Midbrain (tissue), 1 donor: ENCODE measurements at places on chromosomes 2 and 18.

DNA sequence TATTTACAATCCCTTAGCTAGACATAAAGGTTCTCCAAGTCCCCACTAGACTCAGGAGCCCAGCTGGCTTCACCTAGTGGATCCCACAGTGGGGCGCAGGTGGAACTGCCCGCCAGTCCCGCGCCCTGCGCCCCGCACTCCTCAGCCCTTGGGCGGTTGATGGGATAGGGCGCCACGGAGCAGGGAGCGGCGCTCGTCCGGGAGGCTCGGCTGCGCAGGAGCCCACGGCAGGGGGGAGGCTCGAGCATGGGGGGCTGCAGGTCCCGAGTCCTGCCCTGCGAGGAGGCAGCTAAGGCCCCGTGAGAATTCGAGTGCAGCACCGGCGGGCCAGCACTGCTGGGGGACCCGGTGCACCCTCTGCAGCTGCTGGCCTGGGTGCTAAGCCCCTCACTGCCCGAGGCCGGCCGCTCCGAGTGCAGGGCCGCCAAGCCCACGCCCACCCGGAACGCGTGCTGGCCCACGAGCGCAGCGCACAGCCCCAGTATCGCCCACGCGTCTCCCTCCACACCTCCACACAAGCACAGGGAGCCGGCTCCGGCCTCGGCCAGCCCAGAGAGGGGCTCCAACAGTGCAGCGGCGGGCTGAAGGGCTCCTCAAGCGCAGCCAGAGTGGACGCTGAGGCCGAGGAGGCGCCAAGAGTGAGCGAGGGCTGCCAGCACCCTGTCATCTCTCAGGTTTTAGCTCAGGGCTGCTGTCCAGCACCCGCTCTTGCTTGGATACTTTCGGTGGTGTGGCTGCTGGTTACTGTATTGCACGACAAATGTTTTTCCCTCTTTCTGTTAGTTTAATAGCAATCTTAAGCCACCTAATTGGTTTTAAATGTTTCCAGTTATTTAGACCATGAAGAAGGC, 83.8 kb upstream of the LDLRAD4 start:
- no peak for DNase-seq

DNA sequence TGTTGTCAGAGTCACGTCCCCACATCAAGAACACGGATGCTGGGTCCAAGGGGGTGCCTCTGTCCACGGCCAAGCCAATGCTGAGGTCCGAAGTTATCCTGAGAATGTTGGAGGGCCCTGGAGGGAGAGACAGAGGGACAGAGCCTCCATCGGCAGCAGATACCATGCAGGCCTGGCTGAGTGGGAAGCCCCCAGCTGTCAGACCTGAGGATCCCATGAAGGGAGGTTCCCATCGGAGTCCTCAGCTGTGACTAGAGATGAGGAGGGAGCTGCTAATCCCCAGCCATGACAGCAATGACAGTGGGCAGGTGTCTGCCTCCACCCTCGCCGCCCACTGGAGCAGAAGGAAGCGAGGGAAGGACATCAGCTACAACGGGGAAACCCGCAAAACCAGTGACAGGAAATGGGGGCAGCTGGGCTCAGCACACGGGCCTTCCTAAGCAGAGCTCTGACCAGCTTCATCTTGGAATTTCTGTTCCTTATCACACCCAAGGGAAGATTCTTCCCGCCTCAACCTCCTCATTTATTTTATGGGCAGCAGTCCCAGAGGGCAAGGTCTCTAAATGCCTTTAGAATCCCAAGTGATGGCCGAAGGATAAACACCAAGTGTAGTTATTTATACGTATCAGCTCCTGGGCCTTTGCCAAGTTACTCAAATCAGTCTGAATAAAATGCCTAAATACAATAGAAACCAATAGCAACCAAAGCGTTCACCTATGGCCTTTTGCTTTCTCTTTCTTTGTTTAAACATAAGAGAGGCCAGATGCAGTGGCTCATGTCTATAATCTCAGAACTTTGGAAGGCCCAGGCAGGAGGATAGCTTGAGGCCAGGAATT, 32.2 kb downstream of the FAM178B start:
- DNase-seq = no peak

- no peak for DNase-seq
These were observed 73.1 kb downstream of the ST6GAL2 start for GRCh38 chr2:106812841-106813240.

DNA sequence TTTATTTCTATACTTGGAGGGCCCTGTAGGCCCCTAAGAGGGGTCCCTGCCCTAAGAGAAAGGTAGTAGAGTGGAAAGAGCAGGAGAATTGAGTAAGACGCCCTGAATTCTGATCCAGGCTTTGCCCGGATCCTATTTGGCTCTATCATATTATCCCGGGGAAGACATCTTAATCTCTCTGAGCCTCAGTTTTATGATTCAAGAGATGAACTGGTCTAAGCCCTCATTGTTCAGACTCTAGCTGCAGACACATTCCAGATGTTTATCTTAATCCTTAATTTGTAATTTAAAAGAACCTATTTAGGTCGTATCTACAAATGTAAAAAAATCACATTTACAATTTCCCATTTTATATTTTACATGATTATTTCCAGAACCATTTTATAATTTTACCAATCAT, 220.1 kb downstream of the AGPS start:
- DNase-seq = no peak

DNA sequence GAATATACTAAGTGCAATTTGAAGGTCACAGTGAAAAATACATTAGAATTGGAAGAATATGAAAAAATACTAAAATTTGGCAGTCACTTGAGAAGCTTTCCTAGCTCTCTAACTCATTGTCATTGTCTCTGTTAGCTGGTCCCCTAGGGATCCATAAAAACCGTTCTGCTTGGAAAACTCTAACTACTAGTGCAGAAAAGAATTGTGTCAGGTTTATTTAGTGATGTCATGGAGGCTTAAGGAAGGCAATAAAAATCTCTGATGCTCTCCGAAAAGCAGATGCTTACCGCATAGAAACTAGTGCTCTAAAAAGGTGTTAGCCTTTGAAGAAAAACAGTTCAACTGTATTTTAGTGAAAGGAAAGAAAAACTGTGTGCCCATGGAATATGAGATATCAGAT, 150.1 kb upstream of the DLGAP1 start:
- no peak for DNase-seq

GRCh38 chr2:158402665-158403064, 53.9 kb downstream of the CCDC148 start:
- no peak for DNase-seq

DNA sequence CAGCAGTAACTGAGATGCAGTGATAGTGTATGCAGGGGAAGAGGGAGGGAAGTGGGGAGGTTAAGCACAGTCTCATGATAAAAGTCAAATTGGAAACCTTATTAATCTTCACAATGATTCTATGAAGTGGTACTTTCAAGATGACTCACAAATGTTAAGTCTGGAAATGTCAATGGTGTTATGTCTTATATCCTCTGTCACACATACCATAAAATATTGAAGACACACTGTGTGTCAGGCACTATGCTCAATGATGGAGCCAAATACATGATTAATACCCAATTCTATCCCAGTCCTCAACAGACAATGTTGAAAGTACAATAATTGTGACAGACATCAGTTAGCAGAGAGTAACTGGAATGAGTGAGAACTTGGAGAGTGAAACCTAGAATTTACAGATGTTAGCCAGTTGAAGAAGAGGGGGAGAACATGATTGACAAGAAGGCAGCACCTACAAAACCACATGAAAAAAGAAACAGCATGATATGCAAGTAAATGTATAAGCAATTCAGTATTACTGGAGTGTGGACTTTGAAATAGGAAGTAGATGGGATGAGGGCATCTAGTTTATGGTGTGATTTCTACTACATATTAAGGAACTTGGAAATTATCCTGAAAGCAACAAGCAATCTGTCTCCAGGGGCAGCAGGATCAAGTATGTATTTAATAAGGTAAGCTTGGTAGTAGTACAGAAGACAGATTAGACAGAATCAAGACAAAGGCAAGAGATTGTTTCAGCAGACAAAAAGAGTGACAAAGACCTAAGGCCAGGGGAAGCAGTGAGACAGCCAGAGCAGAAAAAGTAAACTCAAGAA, 107.6 kb downstream of the STRN start:
- no peak for DNase-seq

DNA sequence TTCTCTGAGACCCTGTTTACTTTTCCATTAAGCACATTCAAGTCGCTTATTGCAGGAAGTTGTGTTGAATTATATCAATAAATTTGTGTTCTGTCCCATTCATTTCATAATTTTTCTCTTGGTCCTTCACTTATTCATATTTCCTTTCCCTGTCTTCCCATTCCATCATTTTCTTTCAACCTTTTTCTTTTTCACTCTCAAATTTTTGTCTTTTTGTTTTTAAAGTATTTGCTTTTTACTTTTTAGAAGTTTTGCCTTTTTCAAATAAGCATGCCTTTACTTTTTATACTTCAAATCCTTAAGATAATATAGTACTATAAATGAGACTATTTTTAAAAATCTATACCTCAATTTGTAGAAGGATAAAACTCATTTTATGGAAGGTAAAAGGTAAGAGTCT, 120.5 kb downstream of the ATL2 start:
- no peak for DNase-seq

DNA sequence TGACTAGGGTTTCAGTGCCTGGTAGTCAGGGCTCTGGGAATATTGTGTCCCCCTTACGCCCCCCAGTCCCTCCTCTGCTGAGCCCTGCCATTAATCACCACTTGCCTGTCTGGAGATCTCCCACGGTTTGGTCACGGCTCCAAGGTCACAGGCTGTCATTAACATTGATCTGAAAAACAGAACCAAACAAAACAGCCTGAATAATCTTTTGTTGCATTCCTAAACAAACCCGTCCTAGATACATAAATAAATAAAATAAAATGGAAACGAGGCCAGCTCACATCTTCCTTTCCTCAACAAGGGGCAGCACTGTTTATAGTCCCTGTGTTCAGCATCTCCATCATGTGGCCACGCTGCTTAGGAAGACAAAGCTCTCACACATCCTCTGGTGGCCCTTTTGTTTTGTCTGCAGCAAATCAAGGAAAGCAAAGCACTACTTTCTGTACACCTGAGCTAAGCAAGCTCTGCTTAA, 282.8 kb downstream of the AGPS start:
- DNase-seq = peak; percentile 70

DNA sequence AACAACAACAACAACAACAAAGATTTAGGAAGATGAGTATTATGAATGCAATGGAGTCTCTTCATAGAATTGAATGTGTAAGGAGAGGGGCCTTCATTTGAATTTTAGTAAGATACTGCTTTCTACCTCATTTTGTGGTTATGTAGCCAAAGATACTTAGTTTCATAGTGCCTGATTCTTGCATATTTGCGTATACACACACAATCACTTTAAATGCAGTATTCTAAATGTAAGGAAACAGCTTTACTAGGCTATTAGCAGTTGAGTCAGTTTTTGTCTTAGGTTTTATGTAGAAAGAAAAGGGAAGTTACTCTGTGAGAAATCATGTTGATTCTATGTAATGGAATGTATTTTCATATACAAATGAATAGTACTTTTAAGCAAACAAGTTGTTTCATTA, 80.5 kb downstream of the HAUS1 start:
- no peak for DNase-seq

DNA sequence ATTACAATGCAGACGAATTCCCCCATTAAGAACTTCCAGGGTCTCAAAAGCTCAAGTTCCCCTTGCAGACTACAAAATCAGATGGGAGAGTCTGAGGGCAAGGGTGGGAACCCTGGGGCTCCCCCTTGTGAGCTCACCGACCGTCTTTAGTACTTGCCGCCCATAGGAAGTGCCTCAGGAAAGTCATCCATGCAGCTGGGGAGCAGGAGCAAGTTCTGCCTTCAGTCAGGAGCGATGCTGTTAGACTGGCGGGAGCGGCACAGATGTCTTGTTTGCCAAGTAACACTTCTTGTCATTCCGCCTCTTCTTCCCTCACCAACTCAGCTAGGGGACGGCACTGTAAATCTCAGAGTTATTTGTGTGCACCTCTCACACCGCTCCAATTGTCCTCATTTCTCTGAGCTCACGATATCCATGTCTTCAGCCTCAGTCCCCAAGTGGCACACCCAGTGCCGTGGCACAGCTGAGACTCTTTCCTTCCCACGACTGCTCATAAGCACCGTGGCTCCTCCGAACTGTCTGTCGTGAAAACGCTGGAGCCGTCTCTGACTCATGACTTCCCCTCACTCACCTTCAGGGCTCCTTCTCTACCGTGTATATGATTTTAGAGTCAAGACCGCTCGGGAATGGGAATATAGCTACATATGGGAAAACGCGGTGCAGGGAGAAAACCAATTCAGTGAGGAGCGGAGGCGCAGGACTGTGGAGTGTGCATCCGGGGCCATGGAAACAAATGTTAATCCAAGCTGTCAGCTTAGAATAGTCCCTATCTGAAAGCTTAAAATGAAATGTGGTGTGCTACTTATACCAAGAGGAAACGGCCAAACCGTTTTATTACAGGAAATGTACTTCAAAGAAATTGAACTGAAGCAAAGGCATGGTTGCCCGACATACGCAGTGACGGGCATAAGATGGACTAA, 34.0 kb downstream of the UXS1 start:
- no peak for DNase-seq

DNA sequence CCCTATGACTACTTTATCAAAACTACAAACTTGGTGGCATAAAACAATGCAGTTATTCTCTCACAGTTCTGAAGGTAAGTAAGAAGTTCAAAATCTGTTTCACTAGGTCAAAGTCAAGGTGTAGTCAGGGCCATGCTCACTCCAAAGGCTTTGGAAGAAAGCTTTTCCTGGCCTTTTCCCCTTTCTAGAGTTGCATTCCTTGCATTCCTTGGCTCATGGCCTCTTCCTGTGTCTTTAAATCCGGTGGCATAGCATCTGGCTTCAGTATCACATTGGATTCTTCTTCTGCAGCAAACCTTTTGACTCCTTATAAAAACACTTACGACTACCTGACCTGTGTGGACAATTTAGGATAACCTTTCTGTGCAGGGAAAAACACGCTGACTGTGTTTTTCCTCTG, 543.5 kb upstream of the HNMT start:
- no peak for DNase-seq

DNA sequence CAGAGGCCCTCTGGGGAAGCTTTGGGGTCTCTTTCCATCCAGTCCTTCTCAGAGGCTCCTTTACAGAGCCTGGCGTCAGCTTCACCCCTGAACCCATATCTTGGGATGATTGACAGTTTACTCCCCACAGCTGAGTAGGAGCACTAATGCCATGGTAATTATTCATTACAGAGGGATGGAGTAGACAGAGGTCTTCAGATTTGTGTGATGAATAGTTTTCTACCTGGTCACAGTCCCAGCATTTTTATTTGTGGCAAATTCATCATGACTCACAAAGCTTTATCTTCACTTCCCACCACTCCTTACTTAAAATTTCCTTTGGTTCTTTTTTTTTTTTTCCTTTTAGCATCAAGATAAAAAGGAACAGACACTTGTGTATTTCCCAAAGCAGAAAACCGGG, 104.2 kb downstream of the CCDC85A start:
- no peak for DNase-seq

DNA sequence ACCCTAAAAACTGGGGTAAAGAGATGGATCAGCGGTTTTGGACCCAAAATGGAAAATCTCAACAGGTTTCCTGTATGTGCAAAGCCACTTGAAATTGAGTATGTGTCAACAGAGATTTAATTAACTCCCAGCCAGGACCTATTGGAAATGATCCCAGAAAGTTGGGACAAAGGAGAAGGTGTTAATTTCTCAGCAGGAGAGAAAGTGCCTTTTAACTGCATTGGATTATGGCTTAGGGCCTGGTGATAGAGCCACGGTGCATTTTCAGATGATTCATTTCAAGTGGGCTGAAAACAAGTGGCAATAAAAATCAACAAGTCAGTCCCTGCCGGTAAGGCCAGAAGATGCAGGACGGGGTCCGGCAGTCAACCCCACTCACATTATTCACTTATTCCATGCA, 80.2 kb upstream of the BCL11A start:
- no peak for DNase-seq
